ENCODE measurements at places on chromosomes 7 and 10. TPM values are rescaled to one million over a fixed set of nuclear protein-coding genes. Genes with fewer than 3 reads are reported as not detected.

GRCh38 chr10:112184379-112184778 is 814 bp upstream of the GPAM start:
- no peak overlapping the region for H3K4me3 ChIP-seq
- peaks cover 6% of the 10 kb centered on the region for H3K4me1 ChIP-seq
- DNase-seq: peak; percentile 15
- no peaks in the 10 kb centered on the region for H3K27me3 ChIP-seq
- no peak overlapping the region for H3K27ac ChIP-seq

- H3K27me3 ChIP-seq: no peaks in the 10 kb centered on the region
- H3K27ac ChIP-seq: peak overlapping the region; percentile 63
- H3K4me1 ChIP-seq: peaks cover 3% of the 10 kb centered on the region
- peak; percentile 15 for DNase-seq
- H3K4me3 ChIP-seq: no peak overlapping the region
Measured at GRCh38 chr7:22442187-22442881, 57.7 kb downstream of the STEAP1B start.

DNA sequence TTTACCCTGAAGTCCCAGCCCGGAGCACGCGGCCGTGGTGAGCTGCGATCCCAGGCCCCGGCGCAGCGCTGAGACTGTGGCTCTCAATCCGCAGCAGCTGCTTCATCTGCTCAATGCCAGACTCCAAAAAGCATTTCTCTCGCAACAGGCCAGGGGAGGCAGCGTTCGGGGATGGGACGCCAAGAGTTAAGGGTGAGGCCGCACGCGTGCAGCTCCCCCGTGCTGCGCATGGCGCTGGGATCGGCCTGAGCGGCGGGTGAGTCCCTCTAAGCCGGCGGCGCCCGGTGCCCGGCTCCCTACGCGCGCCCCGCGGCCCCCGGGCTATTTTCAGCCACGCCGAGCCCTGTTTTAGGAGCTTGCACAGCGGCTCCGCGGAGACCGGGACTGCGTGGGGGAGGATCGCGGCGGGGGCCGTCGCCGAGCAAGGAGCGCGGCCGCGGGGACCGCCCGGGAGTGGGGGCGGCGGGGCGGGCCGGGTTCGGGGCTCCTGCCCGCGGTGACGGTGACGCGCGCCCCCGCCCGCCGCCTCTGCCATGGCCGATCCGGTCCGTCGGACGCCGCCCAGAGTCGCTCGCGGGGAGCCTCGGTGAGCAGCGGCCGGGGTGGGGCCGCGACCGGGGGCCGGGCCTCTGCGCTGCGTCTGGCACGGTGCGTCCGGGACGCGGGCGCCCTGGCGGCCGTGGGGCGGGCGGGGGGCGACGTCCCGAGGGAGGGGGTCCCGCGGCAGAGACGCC is 29.4 kb upstream of the JAKMIP3 start:
- no peak overlapping the region for H3K4me3 ChIP-seq
- peaks cover 4% of the 10 kb centered on the region for H3K4me1 ChIP-seq
- no peaks in the 10 kb centered on the region for H3K36me3 ChIP-seq
- peaks cover 7% of the 10 kb centered on the region for H3K27me3 ChIP-seq

The IKZF1 gene
- 20.7 TPM for total RNA-seq

The SPDYE16 gene
- not detected for total RNA-seq

Measured in lung (tissue), 17 donors.